ENCODE measurements at places on chromosomes 16 and 17.

GRCh38 chr17:5942687-5943086, 127.5 kb upstream of the WSCD1 start:
- no peak for DNase-seq

- DNase-seq, result peak; percentile 24
Observed at GRCh38 chr17:38982858-38983746, 15.9 kb upstream of the FBXO47 start.

- no peak for DNase-seq
Observed at GRCh38 chr17:4583782-4584100, 588 bp upstream of the SMTNL2 start.

DNA sequence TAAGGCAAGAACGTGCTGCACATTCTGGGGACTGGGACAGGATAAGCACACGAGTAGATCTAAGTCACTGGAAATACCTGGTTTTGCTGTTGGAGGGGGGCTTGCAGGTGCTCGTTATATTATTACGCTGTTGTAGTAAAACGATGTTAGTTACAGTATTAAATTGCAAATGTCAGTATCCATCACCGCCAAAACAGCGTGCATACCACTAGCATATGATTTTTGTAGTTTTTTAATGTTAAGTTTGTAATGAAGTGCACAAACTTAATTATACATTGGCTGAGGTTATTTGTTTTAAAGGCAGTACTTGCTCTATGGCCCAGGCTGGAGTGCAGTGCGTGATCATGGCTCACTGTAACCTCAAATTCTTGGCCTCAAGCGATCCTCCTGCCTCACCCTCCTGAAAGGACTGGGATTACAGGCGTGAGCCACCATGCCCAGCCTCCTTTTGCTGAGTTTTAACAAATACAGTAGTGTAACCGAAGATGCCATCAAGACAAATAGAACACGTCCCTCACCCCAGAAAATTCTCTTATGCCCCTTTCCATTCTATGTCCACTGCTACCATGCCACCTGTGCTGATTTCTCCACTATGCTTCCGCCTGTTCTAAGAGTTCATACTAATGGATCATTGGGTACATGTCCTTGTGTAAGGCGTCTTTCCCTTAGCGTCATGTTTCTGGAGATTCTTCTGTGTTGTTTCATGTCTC, 20.7 kb upstream of the CSNK1D start:
- DNase-seq, result no peak

DNA sequence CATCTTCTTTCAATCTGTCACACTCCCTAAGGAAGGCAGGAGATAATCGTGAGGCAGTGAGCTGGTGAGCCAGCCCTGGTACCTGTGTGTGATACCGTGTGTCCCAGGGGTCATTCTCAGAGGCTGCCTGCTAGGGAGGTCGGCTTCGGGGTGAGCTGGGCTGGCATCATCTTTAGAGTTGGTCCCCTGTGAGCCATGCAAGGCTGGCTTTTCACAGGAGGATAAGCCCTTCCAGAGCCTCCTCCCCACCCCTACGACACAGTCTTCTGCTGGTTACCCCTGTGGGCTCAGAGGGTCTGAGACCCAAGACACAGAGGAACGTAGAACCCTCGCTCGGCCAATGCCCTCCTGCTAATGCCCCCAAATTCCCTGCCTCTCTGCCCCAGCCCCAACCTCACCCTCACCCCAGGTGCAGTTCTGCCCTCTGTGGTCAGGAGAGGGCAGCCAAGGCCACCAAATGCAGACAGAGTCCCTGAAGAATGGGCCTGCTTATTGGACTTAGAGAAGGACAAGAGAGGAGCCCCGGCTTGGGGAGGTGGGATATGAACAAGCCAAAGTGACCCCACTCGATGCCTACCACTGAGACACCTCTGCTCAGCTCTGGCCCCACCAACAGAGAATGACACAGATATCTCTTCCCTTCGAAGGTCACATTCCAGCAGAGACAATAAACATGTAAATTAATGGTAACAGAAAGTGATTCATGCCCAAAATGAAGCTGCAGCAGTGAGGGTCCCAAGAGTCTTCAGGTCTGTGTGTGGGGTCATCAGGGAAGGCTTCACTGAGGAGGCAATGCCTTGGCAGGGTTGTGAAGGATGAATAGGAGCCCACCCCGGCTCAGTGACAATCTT, 80.8 kb upstream of the CCL1 start:
- DNase-seq, result no peak

GRCh38 chr17:50255766-50256635, 18.3 kb upstream of the TMEM92 start:
- no peak for DNase-seq

- DNase-seq, result no peak
Observed at GRCh38 chr17:65749479-65749878, 188.0 kb upstream of the AXIN2 start.

GRCh38 chr17:80109713-80110446, 8.5 kb downstream of the GAA start:
- no peak for DNase-seq

DNA sequence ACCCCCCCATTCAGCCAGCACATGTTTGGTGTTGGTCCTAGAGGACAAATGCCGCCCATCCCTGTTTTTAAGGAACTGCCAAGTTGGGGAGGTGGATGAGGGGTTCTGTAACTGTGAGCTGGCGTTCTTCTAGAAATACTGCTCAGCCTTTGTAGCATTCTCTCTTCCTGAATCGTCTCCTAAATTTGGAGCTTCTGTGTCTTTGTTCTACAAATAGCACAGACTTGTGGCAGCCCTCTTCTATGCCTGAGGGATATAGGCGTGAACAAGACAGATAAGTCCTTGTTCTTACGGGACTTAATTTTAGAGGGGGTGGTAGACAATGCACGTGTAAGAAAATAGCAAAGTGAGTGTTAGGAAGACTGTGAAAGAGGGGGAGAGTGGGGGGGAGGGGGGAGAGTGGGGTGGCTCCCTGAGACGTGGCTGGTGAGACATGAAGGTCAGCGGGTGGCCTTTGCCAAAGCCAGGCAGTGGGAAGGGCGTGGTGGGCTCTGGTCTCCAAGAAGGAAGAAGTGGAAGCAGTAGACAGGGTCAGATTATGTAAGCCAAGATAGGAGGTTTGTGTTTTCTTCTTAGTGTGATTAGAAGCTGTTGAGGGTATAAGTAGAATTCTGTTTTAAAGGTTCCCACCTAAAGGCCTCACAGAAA, 9.9 kb downstream of the MFSD11 start:
- DNase-seq, result no peak

GRCh38 chr16:50448981-50449380, 80.2 kb upstream of the BRD7 start:
- no peak for DNase-seq

GRCh38 chr17:73013301-73013700, 79.2 kb downstream of the SLC39A11 start:
- no peak for DNase-seq

DNA sequence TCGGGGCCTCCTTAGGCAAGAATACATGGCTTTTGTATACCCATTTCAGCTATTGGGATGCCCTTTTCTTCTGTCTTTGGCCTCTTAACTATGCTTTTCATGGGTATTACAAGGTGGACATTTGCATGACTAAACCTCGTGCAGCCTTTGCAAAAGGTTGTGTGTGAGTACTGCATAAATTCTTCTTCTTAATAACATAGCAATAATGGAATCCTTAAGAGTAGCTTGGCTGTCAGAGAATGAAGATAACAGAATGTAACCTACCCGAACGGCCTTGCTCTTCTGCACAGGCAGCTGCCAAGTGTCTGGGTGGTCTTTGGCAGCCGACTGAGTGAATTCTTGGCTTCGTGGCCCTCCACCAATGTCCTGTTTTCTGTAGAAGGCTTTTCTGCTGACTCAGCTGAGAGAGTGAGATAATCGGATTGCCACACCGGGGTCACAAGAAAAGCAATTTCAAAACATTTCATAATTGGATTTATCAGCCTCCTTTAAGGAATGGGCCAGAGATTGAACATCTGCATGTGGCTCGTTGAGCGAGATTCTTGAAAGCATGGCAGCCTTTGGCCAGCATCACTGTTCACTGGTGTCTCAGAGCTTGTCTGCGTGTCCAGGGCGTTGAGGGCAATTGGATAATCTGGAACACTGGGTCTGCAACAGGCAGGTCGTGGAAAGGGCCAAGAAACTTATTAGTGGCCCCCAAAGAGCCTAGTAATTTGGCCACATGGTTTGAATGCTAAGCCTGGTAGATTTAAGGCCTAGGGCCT, 13.4 kb downstream of the IRF8 start:
- DNase-seq, result peak; percentile 14

- no peak for DNase-seq
Observed at GRCh38 chr17:74803971-74804370, 27.8 kb upstream of the NAT9 start.

DNA sequence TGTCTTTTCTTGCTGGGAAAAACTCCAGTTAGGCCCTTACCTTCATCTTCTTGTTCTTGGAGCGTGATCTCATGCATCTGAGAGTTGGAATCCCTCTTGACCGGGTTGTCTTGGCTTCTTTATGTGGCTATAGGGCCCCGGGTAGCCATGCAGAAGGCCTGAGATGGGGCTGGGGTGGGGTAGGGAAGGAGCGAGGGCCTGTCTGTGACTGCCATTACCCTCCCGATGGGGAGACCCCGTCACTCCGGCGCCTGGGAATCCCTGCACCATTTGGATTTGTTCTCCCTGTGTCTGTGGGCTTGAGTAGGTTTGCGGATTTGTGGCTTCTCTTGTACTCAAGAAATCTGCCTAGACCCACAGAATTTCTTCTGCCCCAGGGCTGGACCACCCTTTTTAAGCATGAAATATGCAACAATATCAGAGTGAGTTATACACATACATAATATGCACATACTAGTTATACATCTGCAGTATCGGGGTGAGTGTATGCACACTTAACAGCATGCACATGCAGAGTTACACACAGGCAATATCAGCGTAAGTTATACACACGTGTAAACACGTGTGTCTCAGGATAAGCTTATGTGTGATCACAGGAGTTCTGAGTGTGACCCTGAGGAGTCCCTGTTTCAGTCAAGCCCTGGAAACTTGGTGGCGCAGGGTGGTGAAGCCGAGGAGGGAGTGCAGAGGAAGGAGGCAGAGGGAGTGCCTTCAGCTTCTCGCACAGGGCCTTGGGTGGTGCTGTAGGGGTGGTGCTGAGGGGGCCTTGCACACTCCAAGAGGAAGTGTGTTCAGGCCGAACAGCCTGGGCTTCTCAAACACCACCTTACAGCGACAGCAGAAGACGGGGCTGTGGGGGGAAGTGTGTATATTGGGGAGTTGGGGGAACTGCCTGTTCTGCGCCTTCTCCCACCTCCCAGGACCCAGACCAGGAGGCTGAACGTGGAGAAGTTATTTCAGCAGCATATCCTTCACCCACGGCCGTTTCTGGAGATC, 18.5 kb downstream of the CCDC42 start:
- DNase-seq, result no peak

- DNase-seq, result no peak
Observed at GRCh38 chr17:7894866-7895265, 6.3 kb downstream of the CHD3 start.

GRCh38 chr17:16585796-16586195, 16.8 kb upstream of the ZNF287 start:
- DNase-seq, result no peak
